Stimulated activated CD8-positive, alpha-beta memory T cell treated with anti-CD3 and anti-CD28 coated beads, Interleukin-2, amount 100 ng/mL, for 1 hour (primary cell): ENCODE measurements at places on chromosomes 1 and 21.
A peak's percentile ranks its signal among the peaks of the same experiment; 100 is the strongest.

GRCh38 chr1:24540051-24540905 is 15.6 kb upstream of the NCMAP start:
- DNase-seq = no peak

GRCh38 chr21:39593522-39593921 is 19.2 kb upstream of the B3GALT5 start:
- no peak for DNase-seq

GRCh38 chr21:35086357-35086756 is 37.3 kb upstream of the RUNX1 start:
- DNase-seq = no peak

- no peak for DNase-seq
Observed at GRCh38 chr1:223211323-223211985, 68.4 kb upstream of the TLR5 start.

GRCh38 chr1:41576206-41576605 is 91.7 kb upstream of the EDN2 start:
- no peak for DNase-seq

- no peak for DNase-seq
Observed at GRCh38 chr1:205064741-205065316, 19.4 kb downstream of the TMEM81 start.

- peak; percentile 39 for DNase-seq
Observed at GRCh38 chr1:923131-923990, at the start of gene SAMD11. Gene SAMD11 (plus strand): TSS chr1:923923. CDS start chr1:924432, 509 bp downstream.

DNA sequence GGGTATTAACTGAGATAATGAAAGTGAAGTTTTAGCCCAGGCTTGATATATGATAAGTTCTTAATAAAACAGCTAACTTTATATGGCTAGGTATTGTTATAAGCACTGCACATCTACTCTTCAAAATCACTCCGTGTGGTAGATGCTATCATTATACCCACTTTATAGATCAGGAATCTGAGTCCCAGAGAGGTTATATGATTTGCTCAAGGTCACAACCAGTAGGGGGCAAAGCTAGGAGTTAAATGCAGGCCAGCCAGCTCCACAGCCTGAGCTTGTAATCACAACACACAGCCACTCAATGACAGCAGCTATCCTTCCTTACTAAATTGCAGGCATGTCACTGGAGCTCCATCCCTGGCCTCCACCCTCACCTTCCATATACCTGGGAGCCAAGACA is 115.8 kb downstream of the CAPN8 start:
- DNase-seq = no peak

- DNase-seq = no peak
Observed at GRCh38 chr21:37528150-37528937, 161.8 kb downstream of the DYRK1A start.

DNA sequence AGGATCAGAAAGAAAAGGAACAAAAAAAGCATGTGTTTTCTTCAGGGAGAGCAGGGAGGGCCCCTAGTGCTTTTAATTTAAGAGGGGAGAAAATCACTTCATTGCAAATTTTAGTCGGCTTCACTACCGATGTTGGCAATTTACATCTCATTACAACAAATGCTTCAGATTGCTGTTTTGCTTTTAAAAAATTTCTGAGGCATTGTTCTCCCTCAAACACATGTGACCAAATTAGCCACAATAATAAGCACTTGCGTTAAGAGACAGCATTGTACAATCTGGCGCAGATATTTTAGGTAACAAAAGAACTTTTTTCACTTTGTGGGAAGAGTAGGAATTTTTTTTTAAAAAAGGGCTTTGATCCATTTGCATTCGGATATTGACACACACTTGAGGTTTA is 29.8 kb downstream of the BEND5 start:
- no peak for DNase-seq

DNA sequence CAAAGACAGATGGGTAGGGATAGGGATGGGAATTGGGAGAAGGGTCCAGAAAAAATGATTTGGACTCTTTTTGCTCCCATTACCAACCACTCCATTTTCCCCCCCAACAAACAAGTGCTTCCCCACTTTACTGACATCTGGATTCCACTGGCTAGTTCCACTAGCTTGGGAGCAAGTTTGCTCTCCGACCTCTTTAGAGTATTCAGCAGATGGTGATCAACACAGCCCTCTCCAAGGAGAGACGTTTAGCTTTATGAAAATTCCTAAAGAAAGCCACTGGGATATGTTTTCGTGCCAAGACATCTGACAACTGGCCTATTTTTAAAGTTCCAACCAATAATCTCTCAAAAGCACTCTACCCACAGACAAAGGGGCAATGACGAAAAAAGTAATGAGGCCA is 50.3 kb downstream of the ITPKB start:
- no peak for DNase-seq

GRCh38 chr1:224054611-224055010 is 59.3 kb upstream of the FBXO28 start:
- no peak for DNase-seq

DNA sequence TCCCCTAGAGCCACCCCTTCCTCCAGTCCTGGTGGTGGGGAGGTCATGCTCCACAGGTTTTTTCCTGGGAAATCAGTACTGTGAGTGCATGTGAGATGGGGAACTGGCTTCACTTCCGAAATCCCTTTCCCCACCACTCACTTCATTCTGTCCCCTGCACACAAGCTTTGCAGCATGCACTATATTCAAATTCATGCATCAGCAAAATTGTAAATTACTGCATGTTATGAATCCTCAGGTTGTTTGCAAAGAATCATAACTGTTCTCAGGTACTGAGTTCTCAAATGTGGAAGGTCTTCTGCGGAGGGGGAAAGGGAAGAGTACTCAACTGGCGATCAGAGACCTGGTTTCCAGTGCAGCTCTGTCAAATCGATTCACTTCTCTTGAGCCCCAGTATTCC is 42.3 kb downstream of the LHX4 start:
- DNase-seq = no peak

DNA sequence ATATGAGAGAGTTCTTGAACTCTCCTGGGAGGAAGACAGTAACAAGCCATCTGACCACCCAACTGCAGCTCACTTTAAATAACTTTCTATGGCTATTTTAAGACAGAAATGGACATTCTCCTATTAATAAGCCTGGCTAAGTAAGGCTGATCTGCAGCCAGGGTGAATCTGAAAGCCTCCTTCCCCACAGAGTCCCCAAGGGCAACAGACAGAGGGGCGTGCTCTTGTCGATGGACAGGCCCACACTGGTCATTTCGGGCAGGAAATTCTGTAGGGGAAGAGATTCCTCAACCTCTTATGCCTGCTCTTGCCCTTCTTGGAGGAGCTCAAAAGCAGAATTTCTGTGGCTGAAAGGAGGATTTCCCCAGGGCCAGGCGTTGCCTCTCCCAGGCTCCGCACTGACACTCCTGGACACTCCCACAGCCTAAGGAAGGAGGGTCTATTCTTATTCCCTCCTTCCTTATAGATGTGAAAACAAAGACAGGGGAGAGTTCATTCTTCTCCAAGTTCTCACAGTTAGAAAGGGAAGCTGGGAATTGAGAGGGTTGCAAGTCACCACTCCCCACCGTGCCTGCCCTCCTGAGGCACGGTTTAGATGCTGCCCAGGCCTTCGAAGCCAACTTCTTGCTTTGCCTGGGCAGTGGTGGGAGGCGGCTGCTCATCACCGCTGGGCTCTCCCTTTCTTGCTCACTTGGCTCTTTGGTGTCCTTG is 17.9 kb upstream of the KANK4 start:
- no peak for DNase-seq

DNA sequence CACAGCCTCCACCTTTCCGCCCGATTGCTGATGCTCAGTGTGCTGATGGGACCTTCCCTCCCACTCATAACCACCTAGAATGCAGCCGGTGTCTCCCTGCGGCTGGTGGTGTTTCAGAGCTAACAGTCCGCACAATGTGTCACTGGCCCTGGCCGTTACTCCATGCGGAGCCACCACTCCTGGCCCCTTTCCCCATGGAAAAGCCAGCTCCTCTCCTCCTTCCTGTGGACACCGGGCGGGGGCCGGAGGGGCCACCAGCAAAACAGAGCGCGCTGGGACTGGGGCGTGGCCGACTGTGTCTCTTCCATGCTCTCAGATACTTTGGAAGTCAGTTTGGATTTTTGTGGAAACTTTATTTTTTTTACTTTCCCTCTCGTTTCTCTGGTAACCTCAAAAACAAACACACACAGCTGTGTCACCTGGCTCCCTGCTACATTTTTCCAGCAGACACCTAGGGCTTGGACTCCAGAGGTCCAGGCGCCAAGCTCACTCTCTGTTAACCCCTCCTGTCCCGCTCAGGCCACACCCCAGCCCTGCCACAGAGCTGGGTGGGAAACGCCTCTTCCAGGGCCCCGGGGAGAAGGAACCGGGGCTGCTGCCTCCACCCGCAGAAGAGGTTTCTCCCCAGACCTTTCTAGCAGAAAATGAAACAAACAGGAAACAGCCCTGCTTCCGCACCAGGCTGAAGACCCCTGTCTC is 32.5 kb upstream of the COL6A2 start:
- no peak for DNase-seq

- no peak for DNase-seq
Observed at GRCh38 chr1:3004285-3005205, 16.7 kb upstream of the ACTRT2 start.

GRCh38 chr1:92768296-92768695 is 16.6 kb downstream of the EVI5 start:
- no peak for DNase-seq

DNA sequence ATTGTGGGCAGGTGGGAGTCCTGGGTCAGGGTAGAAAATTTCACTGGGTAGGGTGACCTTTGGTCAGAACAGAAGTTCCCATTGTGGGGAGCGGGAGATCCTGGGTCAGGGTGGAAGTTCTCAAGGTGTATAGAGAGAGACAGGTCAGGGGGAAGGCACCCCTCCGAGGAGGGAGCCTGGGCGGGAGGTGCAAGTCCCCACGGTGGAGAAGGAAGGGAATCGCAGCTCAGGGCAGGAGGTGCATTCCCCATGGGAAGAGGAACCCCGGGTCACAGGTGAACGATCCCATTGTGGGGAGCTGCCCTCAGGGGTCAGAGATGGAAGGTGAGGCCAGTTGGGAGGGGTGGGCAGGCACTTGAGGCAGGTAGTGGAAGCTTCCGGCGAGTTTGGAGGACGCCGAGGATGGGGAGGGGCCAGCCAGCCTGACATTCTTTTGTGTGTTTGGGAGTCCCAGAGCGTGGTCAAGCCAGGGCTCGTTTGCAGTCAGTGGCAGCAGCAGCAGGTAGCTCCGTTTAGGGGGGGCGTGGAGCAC is 637 bp downstream of the LYPLA2 start:
- DNase-seq = no peak

GRCh38 chr1:218482683-218483082 is 137.5 kb downstream of the TGFB2 start:
- DNase-seq = no peak

- no peak for DNase-seq
Observed at GRCh38 chr1:45796946-45797345, 6.5 kb upstream of the MAST2 start.

GRCh38 chr1:59645893-59646292 is 168.9 kb upstream of the HOOK1 start:
- DNase-seq = no peak

GRCh38 chr1:218390618-218391017 is 45.5 kb downstream of the TGFB2 start:
- DNase-seq = no peak

GRCh38 chr1:57860931-57861565 is 437.2 kb upstream of the DAB1 start:
- DNase-seq = no peak

DNA sequence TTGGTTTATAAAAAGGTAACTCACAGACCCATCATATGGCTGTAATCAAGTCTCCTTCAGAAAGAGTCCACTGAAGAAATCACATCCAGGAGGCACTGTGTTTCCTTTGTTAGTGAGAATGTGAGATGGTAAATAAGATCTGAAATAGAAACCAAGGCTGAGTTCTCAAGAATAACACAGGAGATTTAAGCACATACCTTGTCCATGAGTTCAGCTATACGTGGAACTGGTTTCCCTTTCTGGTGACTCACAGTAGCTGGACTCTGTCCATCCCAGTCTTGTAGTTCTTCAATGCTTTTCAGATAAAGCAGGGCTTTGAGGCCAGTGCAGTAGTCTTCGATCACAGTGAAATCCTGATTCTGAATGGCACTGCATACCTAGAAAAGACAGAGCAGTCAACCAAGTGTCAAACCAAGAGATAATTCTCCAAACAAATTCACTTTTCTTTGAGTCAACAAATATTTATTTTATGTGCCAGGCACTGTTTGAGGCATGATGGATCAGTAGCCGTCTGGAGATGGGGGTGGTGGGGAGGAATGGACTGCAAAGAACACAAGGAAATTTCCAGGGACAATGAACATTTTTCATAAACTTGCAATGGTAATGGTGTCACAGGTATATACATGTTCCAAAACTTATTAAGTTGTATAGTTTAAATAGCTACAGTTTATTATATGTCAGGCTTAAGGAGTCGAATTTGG is 471.4 kb downstream of the PTBP2 start:
- no peak for DNase-seq

GRCh38 chr1:47767741-47768100 is 229.5 kb downstream of the TRABD2B start:
- no peak for DNase-seq
